ENCODE measurements at places on chromosomes 7 and 10.
A peak's percentile ranks its signal among the peaks of the same experiment; 100 is the strongest.

- DNase-seq = no peak
These were observed 32.0 kb upstream of the ABCB4 start for GRCh38 chr7:87507446-87507845.

GRCh38 chr7:94392393-94392786 lies 2.3 kb upstream of the COL1A2 start:
- peak; percentile 23 for DNase-seq

DNA sequence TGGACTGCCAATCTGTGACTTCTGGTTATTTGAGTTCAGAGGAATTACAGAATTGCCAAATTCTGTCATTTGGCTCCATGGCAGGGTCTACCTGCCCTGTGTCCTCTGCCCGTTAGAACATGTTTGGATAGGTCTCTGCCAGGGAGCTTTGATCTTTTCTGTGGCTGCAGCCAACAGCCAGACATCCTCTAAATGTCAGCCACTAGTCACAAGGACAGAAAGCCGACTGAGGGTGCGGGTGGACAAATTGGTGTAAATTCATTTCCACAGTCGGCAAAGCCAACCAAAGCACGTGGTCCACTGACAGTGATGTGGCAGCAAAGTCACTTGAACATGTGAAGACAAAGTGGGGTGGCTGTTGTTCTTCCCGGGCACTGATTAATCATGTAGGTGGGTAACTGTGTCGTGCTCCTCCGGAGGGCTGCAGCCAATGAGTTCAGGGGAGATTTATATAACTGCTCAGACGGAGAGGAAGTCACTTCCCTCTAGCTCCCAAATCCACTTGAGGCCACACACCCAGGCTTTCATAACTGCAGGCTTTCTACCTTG lies 26.7 kb upstream of the CAMK1D start:
- no peak for DNase-seq

DNA sequence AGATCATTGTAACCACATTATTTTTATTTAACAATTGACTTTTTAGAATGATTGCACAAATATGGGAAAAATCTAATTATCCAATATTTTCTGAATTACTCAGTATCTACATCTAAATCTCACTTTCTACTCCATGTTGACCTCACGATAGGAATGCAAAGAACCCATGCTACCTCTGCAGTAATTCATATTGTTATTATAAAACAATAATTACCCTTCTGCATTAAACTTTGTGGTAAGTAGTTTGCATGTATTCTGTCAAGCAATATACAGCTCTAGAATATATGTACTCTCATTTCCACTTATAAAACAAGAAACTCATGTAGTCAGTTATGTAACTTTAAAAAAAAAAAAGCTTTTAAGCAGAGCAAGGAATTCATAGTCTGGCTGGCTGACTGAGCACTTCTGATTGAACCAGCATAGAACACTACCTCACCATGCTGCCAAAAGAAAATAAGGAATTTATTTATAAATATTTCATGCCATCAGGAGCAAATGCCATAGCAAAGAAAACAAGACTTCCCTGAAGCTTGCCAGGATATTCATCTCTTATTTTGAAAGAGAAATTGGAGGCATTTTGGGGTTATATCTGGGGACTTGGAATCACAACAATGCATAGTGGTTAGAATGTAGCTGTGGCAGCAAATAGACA lies 895.7 kb downstream of the XPNPEP1 start:
- no peak for DNase-seq

DNA sequence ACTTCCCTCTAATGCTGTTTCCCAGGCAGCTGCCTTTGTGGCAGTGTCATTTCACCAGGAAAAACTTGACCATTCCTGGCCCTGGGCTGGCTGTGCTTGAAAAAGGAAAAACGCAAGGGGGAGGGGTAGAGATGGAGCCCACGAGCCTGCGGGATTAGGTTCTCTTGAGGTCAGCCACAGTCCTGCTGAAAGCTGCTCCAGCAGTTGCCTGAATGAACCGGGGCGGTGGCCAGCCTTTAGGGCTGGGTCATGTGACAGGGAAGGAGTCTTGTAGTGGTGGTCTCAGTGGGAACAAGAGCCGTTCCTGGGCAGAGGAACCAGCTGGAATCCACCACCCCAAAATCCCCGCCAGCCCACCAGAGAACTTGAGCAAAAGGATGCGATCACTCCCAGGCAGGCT lies 51.2 kb upstream of the LRRC4 start:
- DNase-seq = no peak

DNA sequence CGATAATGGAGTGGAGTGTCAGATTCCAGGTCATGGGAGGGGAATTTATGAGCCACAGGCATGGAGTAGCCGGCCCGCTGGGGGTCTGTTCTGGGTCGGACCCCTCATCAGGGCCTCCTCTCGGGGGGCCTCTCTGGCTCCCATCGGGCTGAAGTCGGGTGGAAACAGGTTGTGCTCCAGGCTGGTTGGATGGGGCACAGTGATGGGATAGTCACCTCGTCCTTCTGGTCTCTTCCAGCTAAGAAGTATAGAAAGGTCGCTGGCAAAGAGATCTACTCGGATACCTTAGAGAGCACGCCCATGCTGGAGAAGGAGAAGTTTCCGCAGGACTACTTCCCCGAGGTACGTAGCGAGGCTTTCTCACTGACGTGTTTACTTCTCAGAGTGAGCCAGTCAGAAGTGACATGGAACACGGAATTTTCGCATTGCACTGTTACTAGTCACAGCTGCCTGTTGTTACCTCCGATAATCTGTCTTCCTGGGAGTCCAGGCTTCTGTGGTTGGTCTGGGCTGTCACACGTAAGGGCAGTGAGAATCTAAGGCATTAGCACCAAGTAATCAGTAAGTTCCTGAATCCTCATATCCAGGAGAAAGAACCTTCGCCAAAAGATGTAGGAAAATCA lies 88.3 kb downstream of the NKX6-2 start:
- DNase-seq = no peak

DNA sequence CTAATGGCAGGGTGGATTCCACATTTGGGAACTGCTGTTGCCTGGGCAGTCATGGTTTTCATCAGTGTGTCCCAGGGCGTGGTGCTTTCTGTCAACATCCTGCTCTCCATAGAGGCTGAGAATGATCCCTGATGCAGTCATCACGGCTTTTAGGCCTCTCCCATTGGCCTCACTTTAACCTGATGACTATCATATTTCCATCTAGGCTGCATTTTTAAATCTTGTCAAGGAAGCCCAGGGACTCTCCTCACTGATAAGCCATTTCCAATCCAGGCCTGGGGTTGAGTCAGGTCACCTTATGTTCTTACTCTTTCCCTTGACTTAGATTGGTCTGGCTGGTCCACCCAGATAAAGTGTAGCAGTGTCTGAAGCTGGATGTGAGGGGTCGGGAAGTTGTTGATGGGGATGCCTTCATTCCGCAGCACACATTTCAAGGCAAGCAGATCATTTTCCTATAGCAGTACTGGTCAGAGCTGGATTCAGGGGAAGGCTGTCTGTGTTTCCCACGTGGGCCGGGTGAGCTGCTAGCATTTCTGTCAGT lies 177.0 kb downstream of the AUTS2 start:
- peak; percentile 48 for DNase-seq

DNA sequence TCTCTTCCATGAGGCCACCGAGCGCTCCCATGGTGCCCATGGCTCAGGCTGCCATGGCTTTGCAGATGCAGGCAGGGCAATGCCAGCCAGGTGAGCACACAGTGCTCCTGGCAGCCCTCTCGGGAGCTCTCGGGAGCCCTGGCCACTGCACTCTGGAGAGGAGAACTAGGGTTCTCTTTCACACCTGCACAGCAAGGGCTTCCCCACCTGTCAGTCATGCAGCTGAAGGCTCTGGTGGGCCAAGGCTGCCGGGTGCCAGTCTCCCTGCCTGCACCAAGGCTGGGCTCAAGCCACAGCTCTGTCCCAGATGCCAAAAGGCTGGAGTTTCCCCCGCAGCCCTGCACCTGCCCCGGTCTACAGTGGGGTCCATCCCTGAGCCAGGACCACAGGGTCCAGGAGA lies 32.6 kb downstream of the NUDT1 start:
- no peak for DNase-seq

GRCh38 chr10:117257721-117258120 lies 16.8 kb downstream of the SLC18A2 start:
- no peak for DNase-seq

GRCh38 chr7:106729720-106730385 lies 68.9 kb upstream of the CCDC71L start:
- peak; percentile 39 for DNase-seq

DNA sequence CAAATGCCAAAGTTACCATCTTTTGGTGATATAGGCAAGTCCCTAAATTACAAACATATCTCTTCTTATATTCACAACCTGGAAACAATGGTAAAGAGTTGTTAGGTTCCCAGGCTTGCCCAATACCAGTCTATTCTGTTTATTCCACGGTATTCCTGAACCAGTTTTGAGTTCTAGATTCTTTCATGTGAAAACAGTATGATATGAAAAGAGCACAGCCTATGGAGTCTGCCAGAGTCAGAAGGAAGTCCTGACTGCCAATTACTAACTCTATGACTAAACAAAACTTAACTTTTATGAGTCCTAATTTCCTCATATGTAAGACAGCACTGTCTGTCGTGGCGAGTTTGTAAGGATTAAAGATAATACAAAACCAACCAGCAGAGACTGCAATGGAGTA lies 5.6 kb downstream of the ABI1 start:
- DNase-seq = peak; percentile 13

Measured in fibroblast of skin of right quadriceps (primary cell).